Suppressor macrophage treated with lipopolysaccharide for 1 hour (primary cell): ENCODE measurements at places on chromosomes 6 and 20.

GRCh38 chr20:46999801-47000465 lies 105.3 kb downstream of the EYA2 start:
- DNase-seq: no peak

GRCh38 chr6:129251669-129252376 lies 368.9 kb downstream of the LAMA2 start:
- DNase-seq: peak; percentile 56

GRCh38 chr20:52143277-52143676 lies 48.3 kb downstream of the ZFP64 start:
- no peak for DNase-seq

DNA sequence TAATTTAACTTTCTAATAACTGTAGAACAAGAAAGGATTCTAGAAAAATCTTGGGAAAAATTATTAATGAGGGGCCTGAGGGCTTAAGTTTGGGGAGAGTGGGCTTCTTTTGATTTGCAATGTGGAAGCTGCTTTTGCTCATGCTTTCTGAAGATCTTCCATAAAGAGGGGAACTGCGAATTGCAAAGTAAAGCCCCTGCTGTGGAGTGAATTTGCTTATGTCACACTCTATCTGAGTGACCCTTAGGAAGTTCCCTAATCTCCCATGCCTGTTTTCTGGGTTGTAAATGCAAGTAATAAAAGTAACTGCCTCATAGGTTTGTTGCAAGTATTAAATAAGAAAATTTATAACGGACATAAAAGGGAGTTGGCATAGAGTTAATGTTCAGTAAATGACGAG lies 301.2 kb downstream of the PLCB1 start:
- peak; percentile 81 for DNase-seq
